Tongue (tissue), 3 donors: ENCODE measurements at places on chromosomes 6 and 20.

- peak; percentile 71 for DNase-seq
Measured at GRCh38 chr20:9660236-9660868, 146.0 kb downstream of the LAMP5 start.

DNA sequence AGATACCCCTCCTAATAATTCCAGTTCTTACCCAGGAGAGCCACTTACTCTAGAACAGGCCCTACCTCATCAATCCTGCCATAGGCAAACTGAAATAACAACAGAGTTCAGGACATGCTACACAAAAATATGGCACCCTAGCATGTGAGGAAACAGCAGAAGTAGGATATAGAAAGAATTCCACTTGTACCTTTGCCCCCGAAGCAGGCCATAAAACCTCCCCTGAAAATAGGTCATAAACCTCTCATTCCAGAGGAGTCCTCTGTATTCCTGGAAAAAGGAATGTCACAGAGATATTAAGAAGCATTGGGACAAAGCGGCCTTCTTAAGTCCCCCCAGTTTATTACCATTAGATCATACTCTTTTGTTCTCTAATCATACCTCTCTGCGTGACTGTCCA lies 504.3 kb upstream of the MARCKS start:
- DNase-seq, result no peak

- no peak for DNase-seq
Measured at GRCh38 chr6:13398421-13398994, 70.2 kb upstream of the TBC1D7 start.

DNA sequence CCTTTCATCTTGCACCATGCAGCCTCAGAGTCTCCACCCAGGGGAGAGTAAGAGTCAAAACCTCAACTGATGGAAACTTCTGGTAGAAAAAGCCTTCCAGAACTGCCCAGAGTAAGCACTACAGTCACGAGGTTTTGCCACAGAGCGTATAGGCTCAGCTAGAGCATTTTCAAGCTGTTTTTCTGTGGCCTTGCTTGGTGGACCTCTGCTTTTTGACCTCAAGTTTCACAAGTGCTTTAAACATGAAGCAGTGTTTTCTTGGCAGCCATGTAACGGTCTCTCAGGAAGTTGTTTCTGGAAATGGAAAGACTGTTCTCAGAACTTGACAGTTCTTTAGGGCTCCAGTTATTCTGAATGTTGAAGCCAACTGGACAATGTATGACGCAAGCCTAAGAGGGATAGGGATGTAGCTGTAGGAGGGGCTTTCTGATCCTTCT lies 146.5 kb downstream of the ZDHHC14 start:
- peak; percentile 74 for DNase-seq

- DNase-seq, result no peak
Measured at GRCh38 chr6:159862103-159862502, 28.7 kb upstream of the MAS1 start.

DNA sequence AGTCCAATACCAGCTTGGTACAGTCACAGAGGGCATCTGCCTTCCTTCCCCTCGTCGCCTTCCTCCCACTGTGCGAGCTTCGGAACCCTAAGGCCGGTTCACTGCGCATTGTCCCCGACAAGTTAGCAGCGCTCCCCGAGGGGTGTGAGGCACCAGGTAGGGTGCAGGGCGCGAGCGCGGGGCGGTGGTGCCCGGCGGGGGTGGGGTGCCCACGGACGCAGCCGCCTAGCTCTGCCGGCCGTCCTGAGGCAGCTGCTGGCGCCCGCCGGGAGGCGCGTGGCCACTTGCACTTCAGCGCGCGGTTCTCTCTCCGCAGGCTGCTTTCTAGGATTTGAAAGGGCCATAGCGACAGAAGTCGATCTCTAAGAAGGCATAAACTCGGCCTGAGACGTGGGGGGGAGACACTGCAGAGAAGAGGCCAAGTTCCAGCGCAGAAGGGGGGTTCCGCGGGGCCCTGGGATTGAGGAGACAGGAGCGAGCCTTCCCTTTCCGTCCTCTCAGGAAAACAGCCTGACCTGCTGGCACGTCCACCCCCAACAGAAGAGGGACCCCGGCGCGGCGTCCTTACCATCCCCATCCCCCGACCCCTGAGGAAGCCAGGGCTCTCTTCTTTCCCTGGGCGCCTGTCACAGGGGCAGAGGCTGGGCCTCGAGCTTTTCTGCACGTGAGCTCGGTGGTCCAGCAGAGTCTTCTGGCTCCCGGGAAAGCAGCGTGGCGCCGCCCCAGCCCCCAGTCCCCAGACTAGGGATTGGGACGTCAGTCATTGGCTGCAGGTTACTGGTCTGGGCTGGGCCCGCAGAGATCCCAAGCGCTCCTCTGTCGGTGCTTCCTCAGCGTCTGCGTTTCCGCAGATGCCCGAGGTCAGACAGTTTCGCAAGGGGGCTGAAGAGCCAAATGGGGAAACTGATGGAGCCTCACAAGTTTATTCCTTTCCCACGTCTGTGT lies 15.6 kb upstream of the PRDM13 start:
- DNase-seq, result no peak

DNA sequence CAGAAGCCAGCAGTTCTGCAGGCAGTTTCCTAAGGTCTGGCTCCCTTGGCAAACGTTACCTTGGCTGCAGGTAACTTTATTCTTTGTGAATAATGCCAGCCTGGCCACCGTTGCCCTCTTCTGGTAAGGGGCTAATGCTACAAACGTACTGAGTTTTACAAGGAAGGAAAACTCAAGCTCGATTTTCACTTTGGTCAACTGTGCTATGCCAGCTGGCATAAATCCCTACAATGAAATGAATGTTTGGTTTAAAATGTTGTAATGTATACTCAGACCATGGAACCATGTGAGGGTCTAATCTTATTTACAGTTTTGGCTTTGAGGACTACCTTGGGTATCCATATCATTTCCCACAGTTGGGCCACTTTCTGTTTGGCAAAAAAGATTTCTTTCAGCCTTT lies 101.4 kb downstream of the SLX4IP start:
- DNase-seq, result peak; percentile 86

DNA sequence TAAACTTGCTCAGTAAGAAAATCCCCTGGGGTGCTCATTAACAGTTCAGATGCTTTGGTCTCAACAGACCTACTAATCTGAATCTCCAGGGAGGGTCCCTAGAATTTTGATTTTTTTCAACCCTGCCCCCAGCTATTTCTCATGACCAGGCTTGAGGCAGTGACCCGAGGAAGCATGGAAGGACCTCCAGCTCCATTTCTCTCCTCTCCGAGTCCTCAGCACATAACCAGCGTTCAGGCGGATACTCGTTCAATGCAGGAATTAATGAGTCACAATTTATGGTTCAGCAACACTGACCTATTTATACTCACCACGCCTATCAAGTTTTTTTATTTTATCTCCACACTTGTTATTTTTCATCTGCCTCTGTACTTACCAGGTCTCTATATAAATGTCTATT lies 369.2 kb upstream of the CDH4 start:
- no peak for DNase-seq
